ENCODE measurements at places on chromosomes 12 and 14.
A peak's percentile ranks its signal among the peaks of the same experiment; 100 is the strongest.

- DNase-seq = no peak
Observed at GRCh38 chr12:127398016-127398710, 868.8 kb upstream of the TMEM132C start.

- DNase-seq = peak; percentile 82
Observed at GRCh38 chr14:93959239-93960107, 16.9 kb downstream of the ASB2 start.

GRCh38 chr12:52813885-52814709 lies at the start of gene KRT4:
Gene KRT4 (minus strand): TSS chr12:52814116. CDS start chr12:52814058, 58 bp downstream.
- DNase-seq = no peak

DNA sequence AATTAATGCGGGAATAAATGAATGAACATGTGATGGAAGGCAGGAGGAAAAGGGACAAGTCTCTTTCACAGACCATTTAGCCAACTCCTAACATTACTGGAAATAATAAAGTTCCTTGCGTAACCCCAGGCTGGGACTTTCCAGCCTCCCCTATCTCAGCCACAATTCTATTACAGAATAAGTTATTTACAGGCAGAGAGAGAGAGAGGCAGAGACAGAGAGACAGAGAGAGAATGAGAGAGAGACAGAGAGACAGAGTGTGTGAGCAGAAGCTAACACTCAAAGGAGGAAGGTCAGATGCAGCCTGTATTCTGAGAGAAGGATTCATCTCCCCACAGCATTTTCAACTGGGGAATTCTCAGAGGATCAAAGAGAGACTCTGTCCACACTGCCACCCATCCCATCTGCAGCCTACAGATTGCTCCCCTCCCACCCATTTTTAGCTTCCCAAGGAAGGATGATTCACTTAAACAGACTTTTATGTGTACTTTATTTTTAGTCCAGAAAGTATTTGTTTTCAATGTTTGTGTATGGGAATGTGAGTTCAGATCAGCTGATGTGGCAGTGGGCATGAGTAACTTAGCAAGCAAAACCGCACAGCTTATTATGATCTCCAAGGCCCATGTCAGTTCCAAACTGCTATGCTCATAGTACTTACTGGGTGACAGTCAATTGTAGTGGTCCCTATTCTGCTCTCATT lies 165.7 kb downstream of the CAND1 start:
- DNase-seq = no peak

DNA sequence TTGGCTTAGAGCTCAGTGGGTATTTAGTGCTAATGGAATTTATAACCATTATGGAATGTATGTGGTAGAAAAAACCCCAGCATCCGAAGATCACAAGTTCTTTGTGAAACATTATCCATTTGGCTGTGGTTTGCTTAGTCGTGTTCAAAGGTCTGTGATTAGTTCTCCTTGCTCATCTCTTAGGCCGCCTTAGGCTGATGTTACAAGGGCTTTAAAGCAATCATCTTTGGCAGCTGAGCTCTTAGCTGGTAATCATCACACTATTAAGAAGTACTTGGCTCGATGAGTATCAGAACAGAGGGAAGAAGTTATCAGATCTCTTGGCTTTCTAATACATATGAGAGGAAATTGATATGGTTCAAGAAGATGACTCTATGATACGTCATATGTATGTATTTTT lies 124.1 kb upstream of the E2F7 start:
- DNase-seq = no peak

DNA sequence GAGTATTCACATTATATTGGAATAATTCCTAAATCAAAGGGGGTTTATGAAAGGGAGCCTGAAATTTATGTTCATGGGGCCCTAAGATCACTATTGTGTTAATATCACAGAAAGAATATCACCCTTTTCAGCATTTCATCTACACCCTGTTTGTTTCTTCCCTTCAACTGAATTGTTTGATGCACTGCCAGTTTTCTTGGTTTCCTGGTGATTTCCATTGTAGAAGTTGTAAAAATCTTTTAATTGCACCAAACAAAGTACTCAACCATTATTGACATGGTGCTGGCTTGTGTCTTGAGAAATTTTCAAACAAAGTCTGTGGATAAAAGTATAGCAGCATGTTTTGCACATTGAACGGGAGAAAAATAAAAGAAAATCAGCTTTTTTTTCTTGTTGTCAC lies 154.8 kb upstream of the PRKD1 start:
- DNase-seq = no peak

DNA sequence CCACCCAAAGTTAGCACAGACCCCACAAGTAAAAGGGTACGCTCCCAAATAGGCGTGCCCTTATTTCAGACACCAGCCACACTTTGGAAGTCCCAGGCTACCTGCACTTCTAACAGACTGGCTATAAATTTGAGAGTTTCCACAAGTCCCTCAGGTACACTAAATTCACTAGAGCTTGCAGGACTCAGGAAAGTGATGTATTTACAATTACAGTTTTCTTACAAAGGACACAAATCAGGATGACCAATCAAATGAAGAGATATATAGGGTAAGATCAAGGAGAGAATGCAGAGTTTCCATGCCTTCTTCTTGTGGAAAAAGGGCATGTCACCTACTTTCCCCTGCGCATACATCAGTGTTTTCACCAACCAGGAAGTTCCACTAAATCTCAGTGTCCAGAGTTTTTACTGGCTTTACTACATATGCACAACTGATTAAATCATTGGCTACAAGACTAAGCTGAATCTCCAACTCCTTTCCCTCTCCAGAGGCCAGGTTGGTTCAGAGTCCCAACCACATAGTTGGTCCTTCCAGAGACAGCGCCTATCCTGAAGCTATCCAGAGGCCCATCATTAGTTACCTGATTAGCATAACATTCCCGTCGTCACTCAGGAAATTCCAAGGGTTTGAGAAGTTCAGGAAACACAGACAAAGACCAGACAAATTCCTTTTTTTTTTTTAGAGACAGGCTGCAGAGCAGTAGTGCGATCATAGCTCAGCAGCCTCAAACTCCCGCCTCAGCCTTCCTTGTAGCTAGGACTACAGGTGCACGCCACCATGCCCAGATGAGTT lies 84.2 kb downstream of the DENND5B start:
- no peak for DNase-seq

GRCh38 chr12:69068448-69068847 lies 135.5 kb upstream of the CPM start:
- DNase-seq = no peak

- no peak for DNase-seq
Observed at GRCh38 chr14:49992901-49993339, 100.0 kb downstream of the ARF6 start.

DNA sequence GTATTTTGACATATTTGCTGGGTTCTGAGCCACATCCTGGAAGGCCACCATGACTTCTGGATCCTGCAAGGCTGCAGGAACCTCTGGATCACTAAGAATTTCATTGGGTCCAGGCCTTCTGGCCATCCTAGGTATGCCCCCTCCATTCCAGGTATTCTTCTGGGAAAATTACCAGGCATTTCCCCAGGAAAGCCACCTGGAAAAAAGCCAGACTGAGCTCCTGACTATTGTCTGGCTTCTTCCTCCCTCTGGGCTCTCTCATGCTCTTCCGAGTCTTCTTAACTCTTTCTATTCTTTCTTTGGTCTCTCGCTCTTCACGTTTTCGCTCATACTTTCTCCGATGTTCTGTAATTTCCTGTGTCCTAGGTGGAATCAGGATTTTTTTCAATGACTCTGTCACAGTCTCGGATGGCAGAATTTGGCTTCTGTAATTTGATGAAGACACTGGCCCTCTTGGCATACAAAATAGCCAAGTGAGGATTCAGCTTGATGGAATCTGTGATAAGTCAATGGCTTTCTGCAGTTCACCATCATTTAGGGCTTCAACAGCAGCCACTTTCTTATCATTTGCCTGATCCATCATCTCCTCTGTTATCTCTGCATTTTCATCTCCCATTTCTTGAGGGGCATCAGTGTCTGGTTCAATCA lies 42.6 kb downstream of the ATP23 start:
- DNase-seq = no peak

DNA sequence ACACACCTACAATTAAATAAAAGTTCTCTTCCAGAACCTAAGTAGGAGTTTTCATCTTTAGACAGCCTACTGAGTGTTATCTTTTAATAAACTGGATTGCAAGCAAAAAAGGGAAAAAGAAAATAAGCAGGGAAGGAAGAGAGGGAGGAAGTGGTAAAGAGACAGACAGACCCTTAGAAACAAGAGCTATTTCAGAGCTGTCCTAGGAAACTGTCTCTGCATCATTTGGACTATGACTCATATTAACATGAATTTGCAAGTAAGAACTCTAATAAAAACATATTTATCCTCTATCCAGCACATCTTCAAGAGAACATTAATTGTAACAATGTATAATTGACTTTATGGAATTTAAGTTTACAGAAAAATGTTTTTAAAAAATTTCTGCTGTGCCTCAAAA lies 438.8 kb upstream of the USP15 start:
- DNase-seq = no peak

DNA sequence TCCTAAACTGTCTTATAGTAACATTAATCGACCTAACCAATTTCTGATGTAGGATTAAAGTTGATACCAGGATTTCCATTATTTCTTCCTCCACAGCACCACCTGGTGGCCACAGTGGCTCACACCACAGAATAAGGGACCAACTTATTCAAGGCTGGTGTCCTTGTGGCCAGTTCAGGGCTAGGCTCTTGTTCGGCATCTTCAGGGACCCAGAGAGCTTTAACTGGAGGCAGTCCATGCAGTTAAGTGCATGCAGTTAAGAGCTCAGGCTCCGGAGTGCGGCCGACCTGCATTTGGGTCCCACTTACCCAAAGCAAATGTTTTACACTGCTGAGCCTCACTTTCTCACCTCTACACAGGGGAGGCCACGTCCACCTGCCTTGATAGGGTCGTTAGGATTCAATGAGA lies 42.0 kb upstream of the GPR68 start:
- DNase-seq = peak; percentile 83

DNA sequence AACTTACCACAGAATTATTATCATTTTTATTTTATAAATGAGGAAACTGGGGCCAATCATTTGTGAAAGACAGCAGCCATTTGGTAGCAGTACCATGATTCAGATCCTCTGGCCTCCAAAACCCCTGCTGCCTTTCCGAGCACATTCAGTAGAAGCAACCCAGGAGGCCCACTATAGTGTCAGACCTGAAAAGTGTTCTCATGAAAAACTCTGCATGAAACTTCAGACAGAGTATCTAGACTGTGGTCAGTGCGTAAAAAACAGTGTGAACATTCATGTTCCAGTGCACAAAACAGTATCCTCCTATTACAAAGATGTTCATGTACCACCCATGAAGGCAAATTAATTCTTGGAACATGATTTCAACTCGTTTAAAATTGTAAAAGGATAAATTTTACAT lies 112.0 kb downstream of the EPS8 start:
- DNase-seq = no peak

DNA sequence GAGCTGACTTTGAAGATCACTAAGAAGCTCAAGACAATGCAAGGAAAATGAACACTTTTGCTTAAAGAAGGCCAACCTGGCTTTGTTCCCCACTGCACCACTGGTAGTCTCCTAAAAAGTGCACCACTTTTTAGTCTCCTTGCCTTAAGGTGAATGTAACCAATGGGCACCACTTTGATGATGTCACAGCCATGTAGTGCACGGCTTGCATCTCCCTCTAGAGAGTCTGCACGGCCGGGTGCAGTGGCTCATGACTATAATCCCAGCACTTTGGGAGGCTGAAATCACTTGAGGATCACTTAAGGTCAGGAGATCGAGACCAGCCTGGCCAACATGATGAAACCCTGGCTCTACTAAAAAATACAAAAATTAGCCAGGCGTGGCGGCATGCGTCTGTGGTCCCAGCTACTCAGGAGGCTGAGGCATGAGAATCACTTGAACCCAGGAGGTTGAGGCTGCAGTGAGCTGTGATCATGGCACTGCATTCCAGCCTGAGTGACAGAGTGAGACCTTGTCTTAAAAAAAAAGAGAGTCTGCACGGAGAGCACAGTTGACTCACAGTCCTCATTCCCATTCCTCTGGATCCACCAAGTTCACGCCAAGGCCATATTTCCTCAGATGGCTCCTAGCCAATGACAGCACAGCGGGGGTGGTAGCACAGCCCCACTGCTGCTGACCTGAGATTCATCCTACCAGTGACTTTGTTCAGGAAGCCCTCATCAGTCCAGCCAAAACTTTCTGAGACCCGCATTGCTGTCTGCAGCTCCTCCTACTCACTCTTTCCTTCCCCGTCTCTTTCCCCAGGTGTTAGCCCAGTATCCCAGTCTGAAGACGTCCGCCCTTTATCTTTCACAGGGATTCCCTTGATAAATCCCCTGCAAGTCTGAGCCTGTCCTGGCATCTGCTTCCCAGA lies 16.5 kb upstream of the IFT81 start:
- no peak for DNase-seq

DNA sequence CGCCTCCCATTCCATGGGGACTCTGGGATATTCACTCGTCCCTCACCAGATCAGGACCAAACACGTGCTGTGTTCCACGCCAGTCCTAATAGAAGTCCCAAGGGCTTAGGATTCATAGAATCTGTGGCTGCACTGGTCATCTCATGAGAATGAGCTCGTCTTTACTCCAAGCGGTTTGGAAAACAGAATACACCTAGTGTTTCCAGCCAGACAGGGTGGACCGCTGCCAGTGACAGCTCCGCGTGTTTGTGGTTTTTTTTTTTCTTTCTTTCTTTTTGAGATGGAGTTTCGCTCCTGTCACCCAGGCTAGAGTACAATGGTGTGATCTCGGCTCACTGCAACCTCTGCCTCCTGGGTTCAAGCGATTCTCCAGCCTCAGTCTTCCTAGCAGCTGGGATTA lies 75.1 kb downstream of the GLT1D1 start:
- DNase-seq = no peak

- peak; percentile 44 for DNase-seq
Observed at GRCh38 chr14:68627868-68628604, 164.8 kb downstream of the ZFP36L1 start.

DNA sequence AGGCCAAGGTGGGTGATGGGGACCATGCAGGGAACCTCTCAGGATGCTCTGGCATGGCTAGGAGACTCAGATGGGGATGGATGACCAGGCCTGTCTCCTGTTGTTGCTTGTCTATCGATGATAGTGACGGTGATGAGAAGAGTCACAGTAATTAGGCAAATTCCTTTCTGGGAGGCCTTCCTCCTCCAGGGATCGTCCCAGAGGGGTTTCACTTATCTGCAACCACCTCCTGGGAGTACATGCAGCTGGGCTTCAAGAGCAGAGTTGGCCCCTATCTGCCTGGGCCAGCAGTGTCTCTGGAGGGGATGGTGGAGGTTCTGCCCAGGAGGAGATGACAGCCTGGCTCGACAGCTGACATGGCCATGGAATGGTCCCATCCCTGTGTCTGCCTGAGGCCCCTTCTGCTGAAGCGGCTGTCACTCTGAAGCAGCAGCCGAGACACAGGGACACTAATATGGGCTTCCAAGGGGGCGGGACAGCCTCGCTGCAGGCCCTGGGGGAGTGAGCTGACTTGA lies 27.5 kb upstream of the OAS1 start:
- no peak for DNase-seq

GRCh38 chr14:90388437-90388836 lies 8.4 kb upstream of the CALM1 start:
- no peak for DNase-seq

DNA sequence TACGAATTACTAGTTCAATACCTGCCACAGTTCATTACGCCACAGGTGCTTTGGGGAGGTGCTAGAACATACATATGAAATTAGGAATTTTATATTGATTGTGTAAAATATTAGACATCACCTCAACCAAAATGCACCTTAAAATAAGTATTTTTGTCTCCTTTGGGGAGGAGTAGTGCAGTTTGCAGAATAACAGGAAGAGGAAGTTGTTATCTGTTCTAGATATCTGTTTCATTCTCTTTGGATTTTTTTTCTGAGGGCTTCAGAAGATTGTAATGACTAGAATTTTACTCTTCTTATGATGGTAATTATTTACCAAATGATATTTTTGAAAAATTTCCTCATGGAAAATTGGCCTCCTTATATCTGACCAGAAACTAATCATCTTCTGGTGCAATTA lies 9.9 kb upstream of the GYS2 start:
- no peak for DNase-seq

All from stimulated activated CD4-positive, alpha-beta T cell treated with anti-CD3 and anti-CD28 coated beads, Interleukin-1b, Interleukin-23, amount 100 ng/mL, for 1 hour (primary cell).